Spinal cord (tissue), 10 donors: ENCODE measurements at places on chromosomes 4 and X.

DNA sequence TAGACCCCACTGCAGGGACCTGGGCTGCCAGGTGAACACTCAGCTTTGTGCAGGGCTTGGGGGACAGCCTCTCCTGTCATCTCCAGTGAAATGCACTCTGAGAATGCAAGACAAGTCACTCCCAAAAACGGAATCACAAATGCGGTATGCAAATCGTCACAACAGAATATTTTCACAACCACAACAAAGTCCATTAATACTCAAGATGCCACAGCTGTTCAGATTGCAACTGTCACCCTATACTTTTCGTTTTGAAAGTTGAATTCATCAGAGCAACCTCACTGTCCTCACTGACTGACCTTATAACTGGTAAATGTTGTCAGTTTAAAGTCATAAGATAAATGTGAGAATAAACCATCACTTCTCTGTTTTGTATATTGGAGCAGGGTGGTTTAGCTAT is 16.6 kb downstream of the JAKMIP1 start:
- no peak for DNase-seq

GRCh38 chr4:148270630-148271029 is 171.6 kb downstream of the NR3C2 start:
- no peak for DNase-seq

DNA sequence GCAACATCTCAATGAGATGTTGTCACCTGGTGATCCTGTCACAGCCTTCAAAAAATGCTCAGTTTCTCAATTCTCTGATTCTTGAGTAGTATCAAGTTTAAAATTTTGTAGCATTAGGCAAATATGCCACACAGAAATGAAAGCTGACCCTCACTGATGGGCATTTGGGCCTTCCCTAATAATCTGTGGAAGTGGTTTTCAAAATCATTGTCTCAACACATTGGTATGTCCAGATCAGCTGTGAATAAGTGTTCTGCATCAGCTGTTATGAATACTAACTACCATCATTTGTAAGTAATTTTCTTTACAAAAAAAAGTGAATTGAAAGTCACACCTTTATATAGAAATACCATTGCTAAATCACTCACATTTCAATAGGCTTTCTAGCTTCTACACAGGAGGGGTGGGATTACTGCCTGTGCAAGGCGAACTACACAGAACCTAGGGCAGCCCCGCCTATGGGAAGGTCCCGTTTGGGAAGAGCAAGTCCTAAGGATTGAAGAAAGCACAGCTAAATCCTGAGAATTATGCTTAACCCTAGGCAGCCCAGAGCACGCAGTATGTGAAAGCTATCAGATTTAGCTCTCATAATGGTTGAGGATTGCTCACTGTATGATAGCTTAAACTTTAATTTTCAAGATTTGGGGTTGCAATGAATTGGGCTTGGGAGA is 73.4 kb downstream of the GPC3 start:
- DNase-seq: no peak

GRCh38 chr4:15370296-15370695 is 57.5 kb upstream of the C1QTNF7 start:
- DNase-seq: no peak

GRCh38 chr4:179130122-179130714 is 1688.0 kb upstream of the AGA start:
- DNase-seq: no peak

- DNase-seq: no peak
These were observed 1.2 kb downstream of the RASL11B start for GRCh38 chr4:52863324-52863723.
